Left forelimb (tissue), 1 donor: ENCODE measurements at places on chromosomes 16 and 17.

GRCh38 chr16:460787-461186 is 35.3 kb downstream of the RAB11FIP3 start:
- no peak for DNase-seq

DNA sequence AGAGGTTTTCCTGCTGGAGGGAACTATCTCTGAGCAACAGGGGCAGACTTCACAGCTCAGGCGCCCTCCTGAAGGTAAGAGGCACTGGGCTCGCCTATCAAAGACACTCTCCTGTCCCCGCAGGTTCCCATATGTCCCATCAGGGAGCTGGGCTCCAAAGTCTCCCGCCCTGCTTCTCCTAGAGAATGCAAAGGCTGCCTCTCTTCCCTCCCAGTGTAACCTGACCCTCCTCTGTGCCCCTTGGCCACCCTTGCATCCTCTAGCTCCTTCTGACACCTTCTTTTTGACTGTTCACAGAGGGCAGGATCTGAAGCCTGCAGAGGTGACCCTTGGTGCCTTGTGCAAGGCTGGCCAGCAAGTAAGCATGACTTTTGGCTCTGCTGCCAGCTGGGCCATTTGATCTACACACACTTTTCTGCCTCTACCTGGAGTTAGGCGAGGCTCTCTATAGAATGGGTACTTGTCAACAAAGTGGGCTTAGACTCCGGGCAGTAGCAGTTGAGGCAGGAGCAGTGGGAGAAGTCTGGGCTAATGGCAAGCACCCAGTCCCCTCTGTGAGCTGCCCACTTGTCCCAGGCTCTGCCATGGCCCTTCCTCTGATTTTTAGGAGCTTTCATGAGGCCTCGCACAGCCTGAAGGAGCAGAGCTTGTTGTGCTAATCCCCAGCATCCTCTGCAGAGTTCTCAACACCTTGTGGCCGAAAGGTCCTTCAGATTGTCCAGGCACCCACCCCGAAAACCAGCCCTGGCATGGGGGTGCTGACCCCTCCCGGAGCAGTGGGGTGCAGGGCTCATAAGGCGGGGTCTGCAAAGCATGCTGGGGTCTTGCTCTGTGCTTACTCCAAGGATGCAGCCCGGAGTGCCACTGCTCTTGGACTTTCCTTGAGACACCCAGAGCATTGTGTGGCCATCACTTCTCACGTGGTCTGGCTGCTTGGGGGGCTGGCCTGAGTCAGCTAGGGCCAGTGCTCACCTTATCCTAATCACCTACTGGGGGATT is 122.9 kb downstream of the METRNL start:
- no peak for DNase-seq

- no peak for DNase-seq
Measured at GRCh38 chr16:24723663-24724062, 5.8 kb upstream of the TNRC6A start.

DNA sequence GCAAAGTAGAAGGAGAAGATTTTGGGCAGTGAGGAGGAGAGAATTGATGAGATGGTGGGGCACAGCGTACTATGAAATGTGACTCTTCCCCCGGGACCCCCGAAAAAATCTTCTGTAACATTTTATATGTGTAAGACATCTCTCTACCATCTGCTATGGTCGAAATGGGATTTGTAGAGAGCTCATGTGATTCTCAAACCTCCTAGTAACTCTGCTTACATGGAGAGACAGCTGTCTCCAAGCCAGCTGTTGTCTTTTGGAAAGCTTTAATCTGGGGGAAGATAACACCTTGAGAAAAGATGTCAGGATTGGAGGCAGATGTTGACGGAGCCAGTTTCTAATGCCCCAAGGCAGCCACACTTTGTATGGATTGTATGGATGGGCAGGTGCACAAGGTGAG is 94.1 kb downstream of the PRKCB start:
- DNase-seq: no peak

DNA sequence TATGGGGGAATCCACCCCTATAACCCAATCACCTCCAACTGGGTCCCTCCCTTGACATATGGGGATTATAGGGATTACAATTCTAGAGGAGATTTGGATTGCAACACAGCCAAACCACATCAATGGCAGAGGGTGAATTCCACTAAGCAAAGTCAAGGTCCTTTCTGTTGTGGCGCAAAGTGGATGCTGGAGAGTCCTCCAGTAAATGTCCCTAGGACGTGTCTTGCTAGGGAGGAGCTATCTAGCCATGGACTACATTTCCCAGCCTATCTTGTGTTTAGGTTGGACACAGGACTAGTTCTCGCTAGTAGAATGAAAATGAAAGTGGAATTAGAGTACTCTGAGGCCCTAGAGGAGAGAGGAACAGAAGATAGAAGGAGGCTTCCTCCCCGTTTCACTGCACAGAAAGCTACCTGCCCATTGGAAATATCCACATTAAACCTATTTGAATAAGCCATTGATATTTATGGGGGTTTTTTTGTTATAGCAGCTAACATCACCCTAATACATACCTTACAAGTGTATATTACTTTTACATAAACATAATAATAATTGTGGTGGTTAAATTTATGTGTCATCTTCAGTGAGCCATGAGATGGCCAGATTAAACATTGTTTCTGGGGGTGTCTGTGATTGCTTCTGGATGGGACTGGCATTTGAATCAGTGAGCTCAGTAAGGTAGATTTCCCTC is 56.7 kb upstream of the ERCC4 start:
- DNase-seq: no peak

DNA sequence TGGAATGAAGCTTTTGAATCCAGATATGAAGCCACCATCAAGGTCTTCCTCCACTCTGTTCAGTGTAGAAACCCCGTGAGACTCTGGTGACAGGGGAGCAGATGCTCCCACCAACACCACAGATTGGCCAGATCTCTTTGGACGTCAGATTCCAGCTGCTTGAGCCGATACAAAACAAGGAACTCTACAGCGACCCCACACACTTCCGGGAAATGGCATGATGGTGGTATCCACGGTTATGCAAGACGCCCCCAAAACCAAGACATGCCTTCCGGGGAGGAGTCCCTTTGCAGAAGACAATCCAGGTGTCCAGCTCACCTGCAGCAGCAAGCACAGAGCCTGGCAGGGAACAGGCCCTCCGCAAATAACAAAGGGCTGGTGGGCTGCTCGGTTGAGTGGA is 19.8 kb upstream of the PITPNA start:
- no peak for DNase-seq

DNA sequence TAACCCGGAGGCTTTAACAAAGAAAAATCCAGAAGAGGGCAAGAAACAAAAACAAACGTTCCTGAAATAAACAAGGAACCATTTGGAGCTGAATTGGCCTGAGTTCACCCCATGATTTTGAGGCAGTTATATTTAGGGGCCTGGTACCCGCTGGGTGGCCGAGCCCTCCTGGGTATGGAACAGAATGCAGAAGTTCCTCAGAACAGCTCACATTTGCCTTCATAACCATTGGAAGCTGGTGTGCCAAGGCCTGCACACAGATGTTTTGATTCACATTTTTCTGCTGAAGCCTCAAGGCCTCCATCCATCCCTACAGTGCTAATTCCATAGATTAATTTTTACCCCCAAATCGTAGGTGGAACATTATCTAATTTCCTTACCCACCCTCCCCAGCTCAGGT is 3.3 kb upstream of the ZFHX3 start:
- no peak for DNase-seq

- DNase-seq: no peak
Measured at GRCh38 chr16:75263291-75263962, 12.0 kb upstream of the BCAR1 start.

DNA sequence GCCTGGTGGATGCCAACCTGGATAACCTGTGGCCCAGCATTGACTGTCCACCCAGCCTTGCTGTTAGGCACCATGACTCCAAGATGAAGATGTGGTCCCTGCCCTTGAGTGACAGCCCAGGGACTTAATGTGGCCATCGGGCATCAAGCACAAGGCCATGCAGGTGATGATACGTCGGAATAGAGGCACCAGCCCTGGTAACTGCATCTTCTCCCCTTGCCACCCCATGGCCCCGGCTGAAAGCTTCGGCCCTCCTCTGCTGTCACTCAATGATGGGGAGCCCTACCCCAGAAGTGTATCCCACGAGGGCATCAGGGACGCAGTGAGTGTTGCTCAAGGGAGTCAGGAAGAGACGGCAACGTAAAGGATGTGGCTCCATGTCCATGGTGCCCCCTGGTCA is 2.0 kb downstream of the NT5C start:
- no peak for DNase-seq

GRCh38 chr16:85605912-85606841 is 6.9 kb upstream of the GSE1 start:
- DNase-seq: no peak

GRCh38 chr17:2433696-2434095 is 32.8 kb upstream of the MNT start:
- DNase-seq: no peak

- DNase-seq: no peak
Measured at GRCh38 chr17:77958716-77959125, 218 bp downstream of the TNRC6C start.

GRCh38 chr16:17026600-17027242 is 444.0 kb downstream of the XYLT1 start:
- DNase-seq: no peak

- DNase-seq: no peak
Measured at GRCh38 chr17:81328978-81329926, 34.1 kb upstream of the SLC38A10 start.

GRCh38 chr17:81324851-81325713 is 30.0 kb upstream of the SLC38A10 start:
- DNase-seq: no peak

GRCh38 chr17:74601944-74602572 is 10.0 kb upstream of the CD300LD start:
- DNase-seq: no peak

- no peak for DNase-seq
Measured at GRCh38 chr17:299546-299945, 53.1 kb downstream of the RPH3AL start.
